ENCODE measurements at places on chromosomes 3 and 15.

GRCh38 chr15:59741274-59741906 is 52.3 kb upstream of the BNIP2 start:
- no peak for DNase-seq

GRCh38 chr3:82999777-83000176 is 1238.3 kb upstream of the GBE1 start:
- DNase-seq: no peak

DNA sequence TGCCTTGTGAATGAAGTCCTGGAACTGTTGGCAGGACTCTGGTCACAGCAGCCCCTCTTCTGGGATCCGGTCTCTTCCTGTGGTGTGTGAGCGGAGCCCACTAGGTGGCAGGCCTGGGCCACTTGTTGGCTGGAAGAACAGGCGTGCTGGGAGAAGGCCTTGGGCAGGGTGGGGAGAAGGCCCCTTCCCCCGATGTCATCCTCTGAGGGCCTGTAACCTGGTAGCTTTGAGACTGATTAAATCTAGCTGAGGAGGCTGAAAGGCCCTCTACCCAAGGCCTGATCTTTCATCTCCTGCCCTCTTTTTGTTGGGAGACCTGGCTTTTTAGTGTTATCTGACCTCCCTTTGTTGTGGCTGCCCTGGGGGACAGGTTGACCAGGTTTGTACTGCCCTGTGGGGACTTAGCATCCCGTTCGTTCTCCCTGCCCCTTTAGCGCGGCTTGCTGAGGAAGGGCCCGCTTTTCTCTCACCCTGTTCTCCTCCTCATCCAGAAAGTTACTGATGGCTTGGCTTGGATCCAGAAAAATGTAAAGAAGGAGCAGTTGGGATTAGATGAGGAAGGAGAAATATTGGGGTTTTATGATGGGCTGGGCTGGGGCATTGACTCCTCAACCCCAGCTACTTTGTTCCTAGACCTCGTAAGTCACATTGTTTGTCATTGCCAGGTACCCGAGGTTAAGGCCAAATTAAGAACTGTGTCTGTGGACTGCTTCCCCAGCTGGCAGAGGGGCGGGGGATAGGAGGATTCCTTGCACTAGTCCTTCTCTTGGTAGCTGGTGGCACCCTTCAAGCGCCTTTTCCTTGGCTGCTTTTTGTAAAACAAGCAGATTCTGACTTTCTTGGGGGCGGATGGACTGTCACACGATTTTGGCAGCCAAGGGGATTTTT is 48.5 kb downstream of the CHCHD6 start:
- peak; percentile 37 for DNase-seq

DNA sequence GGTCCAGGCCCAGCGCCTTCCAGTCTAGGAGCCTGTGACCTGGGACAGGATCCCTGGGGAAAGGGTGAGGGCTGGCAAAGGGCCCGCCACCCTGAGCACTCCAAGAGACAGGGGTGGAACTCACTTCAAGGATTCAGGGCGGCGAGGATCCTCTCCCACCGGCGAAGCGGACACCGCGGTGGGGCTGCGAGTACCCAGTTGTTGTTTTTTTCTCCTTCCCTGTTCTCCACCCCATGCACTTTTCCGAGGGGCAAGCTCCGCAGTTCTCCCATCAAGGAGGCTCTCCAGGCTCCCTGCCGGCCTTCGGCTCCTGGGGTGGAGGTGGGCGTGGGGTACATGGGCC is 387 bp upstream of the PAQR5 start:
- no peak for DNase-seq

DNA sequence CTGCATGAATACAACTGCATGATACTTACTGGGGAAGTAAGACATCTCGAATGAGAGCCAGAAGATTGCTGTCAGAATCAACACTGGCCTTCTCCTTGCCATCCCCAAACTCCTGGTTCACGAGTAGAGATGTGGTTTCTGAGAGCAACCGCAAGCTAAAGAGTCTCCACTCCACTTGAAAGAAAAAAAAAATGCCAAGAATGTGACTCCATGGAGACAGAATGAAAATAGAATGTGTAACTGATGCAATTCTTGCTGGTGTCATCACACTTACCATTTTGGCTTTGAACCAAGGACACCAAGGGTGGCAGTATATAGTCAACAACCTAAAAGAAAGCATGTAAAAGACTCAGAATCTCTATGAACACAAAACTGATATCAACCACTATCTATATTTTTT is 280.4 kb downstream of the ULK4 start:
- no peak for DNase-seq

GRCh38 chr3:112093180-112093522 is 7.0 kb downstream of the C3orf52 start:
- no peak for DNase-seq

DNA sequence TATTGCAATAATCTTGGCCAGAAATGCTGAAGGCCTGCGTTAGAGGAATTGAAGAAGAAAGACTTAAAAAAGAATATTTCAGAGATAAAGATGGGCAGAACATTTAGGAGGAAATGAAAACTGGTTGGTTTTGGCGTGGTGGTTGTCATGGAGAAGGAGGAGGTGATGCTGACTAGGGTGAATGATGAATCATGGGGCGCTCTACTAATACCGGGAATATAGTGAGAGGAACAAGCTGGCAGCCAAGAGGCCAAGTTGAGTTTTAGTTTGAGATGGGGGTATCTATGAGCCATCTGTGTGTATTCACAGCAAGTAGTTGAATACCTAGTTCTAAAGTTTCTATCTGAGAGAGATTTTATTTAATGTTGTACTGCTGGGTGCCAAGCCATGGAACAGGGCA is 6.8 kb upstream of the GAP43 start:
- DNase-seq: no peak

DNA sequence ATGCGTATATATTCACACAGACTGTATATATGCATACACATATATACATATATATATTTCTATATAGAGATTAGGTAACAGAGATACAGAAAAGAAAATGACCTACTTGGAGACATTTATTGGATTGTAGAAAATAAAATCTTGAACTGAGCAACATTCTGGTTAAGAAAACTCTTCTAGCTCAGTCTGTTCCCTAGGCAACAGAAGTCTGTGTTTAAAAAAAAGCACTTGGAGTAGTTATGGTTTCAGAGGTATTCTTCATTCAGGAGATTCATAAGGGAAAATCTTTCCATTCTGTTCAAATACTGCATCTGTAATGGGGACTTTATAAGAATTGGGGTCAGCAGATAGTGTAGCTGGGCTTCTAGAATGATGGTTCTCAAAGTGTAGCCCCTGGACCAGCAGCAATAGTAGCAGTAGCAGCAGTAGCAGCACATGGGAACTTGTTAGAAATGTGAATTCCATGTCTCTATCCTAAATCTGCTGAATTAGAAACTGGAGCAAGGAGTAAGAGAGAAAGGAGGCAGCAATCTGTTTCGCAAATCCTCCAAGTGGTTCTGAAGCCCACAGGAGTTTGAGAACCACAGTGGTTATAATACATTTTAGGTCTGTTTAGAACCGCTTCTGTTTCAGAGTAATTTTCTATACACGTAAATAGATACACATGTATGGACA is 112.8 kb upstream of the TMEM108 start:
- DNase-seq: no peak

DNA sequence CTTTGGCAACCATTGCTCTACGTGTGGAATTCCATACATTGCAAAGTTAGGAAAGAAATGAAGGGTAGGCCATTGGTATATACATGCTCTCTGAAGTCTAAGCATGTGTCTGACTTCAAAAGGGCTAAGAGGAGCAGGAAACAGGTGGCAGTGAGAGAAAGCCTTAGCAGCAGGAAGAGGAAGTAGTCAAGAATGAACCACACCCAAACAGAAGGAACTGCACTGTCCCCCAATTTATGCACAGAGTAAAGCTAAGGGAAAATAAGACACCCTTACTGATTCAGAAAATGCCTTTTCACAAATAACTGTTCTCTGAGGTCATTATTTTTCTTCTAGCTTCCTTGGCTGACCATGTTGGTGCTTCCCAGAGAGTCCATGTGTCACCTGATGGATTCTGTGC is 575.4 kb downstream of the NTRK3 start:
- peak; percentile 2 for DNase-seq

DNA sequence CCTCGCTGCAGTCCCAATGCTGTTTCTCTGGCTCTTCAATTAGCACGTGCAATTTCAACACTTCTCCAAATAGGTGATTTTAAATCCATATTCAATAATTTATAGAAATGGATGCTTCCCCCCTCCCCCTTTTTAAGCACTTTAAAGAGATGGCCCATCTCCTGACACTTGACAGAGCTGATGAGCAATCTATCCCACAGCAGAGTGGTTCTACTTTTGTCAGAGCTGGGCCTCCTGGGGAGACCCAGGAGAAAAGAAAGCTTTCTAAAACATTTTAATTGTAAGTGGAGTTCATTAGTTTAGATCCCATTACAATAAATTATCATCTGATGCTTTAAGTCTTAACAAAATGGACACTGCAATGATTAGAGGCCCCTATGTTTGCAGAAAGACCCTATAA is 127.7 kb downstream of the SHQ1 start:
- DNase-seq: no peak

DNA sequence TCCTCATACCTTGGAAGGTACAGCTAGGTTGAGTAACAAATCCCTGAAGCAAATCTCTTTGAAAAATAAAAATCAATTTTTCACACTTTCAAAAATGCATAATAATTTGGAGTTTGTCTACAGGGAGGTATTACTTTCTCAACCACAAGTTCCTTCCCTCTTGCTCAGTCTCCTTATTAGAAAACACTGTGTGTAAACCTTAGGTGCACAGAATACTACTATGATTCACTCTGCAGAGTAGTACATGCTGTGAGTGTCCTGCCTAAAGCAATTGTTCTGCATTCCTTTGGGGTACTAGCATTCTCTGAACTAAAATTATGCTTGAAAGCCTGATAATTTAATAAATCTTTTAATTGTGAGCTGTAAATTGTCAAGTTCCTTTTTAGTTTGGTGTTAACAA is 115.9 kb upstream of the EPHA3 start:
- no peak for DNase-seq

DNA sequence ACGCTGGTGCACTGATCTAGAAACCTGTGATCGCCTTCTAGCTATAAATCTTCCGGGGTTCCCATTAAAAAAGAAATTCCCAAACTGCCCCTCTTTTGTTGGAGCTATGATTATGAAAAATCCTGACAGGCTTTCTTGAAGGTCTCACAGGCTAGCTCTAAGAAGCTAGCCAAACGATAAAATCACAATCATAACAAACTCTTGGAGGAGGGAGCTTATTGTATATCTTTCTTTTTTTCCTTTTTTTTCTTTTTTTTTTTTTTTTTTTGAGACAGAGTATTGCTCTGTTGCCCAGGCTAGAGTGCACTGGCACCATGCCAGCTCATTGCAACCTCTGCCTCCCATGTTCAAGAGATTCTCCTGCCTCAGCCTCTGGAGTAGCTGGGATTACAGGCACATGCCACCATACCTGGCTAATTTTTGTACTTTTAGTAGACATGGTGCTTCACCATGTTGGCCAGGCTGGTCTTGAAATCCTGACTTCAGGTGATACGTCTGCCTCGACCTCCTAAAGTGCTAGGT is 72.0 kb downstream of the MYO1E start:
- no peak for DNase-seq

DNA sequence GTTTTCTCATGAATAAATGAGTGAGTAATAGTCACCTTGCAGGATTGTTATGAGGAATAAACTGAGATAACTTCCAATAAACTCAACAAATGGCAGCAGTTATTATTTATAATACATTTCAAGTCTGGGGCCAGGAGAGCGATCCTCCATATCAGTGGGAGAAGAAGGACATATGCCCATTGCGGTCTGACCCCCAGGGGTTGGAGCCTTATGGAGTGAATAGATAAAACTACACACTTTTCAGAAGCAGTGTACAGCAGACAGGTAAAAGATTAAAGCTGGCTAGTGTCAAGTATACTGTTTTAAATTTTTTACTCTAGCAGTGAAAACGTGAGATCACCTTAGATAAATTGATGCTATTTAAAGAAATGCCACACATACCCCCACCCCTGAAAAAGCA is 43.5 kb downstream of the DIPK2A start:
- DNase-seq: no peak

GRCh38 chr15:100635406-100636071 is 33.1 kb downstream of the ASB7 start:
- DNase-seq: no peak

GRCh38 chr3:5136211-5136918 is 14.3 kb downstream of the ARL8B start:
- peak; percentile 71 for DNase-seq

DNA sequence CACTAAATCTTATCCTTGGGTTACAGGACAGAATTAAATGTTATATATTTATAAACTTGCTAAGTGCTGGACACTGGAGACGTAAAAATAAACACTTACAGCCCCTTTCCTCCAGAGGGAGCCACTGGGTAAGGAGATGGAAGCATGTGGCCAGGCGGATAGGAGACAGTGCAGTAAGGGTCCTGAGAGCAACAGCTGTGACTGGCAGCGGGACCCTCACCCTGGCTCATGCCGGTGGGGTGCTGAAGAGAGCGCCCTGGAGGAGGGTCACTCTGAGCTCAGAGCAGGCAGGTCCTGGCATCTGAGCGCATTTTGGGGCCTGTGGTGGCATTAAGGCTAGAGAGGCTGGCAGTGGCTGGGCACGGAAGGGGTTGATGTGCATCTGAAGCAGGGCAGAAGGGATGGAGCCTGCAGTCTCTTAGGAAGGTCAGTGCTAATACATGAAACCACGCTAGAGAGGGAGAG is 16.0 kb downstream of the SEC61A1 start:
- DNase-seq: peak; percentile 47

- DNase-seq: no peak
Measured at GRCh38 chr3:18127174-18127858, 297.8 kb downstream of the SATB1 start.

- peak; percentile 67 for DNase-seq
Measured at GRCh38 chr3:113912552-113913236, 35.1 kb upstream of the ZDHHC23 start.
